ENCODE measurements at places on chromosomes 3 and 15.

DNA sequence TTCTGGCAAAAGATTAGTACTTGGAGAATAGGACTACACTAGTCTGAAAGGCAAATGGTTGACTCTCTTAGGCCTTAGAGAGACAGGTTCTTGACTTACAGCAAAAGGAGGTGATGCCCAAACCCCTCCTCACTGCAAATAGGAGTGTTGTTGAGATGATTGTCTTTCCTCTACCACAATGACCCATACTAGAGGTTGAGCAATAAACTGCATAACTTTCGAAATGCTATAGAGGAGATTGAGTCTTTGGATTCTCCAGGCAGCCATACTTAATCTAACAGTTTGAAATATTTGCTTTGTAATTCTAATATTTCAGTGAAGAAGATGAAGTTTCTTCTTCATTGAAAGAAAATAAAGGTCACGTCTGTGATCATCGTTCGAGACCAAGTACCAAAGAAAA is 498.5 kb upstream of the GBE1 start:
- DNase-seq, result no peak

DNA sequence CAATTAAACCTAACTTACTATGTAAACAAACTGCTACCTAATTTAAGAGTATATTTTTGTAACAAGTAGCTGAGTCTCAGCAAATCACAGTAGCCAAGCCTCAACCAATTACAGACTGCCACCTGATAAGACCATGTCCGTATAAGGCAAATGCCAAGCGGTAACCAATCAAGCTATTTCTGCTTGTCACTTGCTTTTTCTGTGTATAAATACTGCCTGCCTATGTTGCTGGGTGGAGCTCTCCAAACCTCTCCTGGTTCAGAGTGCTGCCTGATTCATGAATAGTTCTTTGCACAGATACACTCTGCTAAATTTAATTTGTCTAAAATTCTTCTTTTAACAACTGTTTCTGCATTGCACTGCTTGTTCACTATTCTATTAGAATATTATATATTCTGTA is 42.6 kb downstream of the ZNF148 start:
- DNase-seq, result no peak

DNA sequence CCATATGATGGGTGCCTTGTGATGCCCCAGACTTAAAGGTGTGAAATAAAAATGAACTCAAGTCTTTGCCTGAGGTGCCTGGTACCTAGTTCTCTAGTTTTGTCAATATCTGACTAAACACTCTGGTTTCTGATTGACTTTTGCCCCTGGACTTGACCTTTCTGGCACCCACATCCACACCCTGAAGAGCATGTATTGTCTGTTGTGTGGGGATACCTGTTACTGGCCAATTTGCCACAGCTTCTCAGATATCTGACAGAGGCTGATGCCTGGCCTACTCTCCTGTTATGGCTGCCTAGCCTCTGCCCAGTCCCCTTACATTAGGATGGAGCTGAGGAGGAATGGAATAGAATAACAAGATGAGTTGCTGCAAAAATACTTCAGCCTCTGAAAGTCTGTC is 3.6 kb downstream of the ZBTB38 start:
- DNase-seq, result no peak

- peak; percentile 29 for DNase-seq
Observed at GRCh38 chr3:9088441-9089353, 125.4 kb upstream of the RAD18 start.

DNA sequence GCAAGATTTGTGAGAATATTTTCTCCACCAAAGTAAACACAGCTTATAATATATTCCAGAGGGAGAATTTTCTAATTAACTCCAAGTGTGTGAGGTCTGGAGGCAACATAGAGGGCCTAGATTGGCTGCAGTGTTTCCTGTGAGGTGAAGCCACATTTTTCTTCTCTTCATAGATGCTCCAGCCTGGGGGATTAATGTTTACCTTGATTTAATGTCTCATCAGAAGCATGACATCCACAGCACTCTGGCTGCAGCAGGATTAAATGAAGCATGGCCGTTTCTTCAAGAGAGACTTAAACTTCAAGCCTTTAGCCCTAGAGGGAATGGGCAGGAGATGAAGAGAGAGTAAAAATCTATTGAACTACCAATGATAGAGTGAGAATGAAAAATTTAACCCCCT is 137.9 kb upstream of the ZBTB20 start:
- no peak for DNase-seq

DNA sequence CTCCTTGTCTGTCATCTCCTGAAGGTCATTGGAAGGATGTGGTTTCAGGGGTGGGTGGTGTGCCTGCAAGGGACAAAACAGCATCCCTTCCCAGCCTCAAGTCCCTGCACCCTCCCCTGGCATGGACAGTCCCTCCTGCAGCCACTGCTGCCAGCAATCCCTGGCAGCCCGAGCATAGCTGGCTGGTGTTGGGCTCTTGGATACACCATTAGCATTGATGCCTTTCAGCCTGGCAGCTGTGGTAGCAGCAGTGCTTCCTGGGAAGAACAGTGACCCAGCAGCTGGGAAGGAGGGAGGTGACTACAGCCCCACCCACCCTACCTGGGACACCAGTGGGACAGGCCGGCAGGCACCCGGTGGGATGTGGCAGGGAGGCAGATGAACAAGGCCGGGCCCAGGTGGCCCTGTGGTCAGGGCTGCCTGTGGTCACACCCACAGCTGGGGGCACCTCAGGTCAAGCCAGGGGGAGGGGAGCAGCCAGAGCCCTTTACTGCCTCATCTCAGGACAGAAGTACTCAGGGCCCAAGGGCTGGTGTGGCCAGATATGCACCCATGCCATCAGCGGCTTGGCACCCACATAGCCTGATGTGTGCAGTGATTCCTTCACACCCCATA is 32.9 kb upstream of the TMEM115 start:
- no peak for DNase-seq

DNA sequence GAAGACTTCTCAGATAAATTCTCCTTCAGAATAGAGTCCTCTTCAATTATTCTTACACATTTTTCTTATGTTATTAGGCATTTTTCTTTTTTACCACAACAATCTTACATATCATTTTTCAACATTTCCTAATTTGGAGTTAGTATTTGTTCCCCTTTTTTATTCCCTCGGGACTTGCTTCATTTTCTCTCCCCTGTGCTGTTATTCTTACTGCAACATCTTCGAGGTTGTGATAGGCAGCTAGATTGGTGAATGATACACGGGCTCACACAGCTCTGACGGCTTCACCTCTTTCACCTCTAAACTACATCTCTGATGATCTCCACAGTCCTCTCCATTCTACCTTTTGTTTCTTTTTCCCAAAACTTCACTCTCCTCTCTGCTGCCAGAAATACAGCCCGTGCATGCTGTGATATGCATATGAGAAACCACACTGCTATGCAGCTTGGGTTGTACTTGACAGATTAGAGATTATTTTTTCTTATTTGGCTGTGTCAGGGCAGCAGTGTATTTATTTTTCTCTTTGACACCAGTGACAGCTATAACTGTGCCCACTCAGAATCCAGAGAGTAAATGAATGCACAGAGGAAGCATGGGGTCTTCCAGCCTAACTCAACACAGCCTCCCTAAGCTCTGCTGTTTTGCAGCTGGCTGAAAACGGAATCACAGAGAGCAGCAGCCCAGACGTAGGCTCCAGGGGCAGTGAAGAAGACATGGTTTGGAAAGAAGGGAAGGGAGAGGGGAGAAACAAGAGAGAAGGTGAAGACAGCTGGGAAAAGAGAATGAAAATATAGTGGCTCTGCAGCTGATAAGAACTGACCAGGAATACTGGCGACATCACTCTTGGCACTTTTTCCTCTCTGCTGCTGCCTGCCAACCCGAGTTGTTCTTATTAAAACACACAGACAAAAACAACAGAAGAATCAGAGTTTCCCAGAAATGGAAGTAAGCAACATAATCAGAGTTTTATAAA is 61.8 kb downstream of the SLC9A9 start:
- DNase-seq, result peak; percentile 58

DNA sequence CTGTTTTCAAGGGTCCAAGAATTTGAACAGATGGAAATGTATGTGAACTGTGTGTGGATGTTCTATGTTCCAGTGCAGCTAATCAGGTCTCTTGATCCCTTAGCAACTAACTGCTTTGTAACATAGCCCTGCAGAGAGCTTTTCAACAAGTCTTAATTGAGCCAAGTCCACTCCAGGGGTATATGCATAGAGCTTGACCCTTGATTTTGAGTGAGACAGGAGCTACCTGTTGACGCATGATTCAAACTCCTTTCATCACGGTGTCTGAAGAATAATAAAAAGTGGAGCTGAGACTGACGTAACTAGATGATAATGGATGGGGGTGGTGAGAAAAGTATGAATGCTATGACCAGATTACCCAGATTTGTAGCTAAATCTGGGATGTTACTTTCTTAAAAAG is 93.3 kb upstream of the CCDC54 start:
- DNase-seq, result peak; percentile 60

GRCh38 chr3:149435996-149436885 is 38.3 kb upstream of the TM4SF4 start:
- DNase-seq, result no peak

GRCh38 chr3:77526573-77527113 is 486.7 kb downstream of the ROBO2 start:
- no peak for DNase-seq

DNA sequence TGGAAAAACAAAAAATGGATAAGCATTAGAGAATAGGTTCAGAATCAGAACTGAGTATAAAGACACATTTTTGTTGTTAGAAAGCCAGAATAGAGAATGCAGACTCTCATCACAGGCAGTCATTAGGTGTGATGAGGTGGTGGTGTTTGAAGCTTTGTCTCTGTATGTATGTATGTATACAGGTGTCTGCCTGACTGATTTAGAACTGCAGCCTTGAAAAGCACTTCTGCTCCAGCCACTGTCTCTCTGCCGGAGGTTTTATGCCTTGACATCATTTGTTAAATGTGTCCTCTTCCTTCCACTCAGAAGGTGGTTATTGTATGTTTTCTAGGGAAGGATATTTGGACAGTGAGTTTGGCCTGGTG is 80.7 kb upstream of the ZBED2 start:
- no peak for DNase-seq

DNA sequence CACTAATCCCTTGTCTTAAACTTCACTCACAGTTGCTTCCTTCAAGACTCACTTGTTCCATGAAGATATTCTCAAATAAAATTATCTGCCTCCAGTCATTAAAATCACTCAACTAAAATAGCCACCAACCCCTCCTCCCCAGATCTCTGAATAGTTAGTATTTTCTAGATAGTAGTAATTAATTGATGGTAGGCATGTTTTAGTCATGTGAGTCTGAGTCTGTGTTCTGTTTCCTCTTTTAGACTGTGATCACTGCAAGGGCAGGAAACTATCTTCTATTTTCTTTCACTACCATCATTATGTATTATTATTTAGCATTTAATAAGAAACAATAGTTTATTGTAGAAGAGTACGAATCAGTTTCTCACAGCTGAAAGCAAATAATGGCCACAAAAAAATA is 1080.5 kb downstream of the IGSF11 start:
- DNase-seq, result no peak

GRCh38 chr3:123536153-123536895 is 48.5 kb downstream of the HACD2 start:
- no peak for DNase-seq

DNA sequence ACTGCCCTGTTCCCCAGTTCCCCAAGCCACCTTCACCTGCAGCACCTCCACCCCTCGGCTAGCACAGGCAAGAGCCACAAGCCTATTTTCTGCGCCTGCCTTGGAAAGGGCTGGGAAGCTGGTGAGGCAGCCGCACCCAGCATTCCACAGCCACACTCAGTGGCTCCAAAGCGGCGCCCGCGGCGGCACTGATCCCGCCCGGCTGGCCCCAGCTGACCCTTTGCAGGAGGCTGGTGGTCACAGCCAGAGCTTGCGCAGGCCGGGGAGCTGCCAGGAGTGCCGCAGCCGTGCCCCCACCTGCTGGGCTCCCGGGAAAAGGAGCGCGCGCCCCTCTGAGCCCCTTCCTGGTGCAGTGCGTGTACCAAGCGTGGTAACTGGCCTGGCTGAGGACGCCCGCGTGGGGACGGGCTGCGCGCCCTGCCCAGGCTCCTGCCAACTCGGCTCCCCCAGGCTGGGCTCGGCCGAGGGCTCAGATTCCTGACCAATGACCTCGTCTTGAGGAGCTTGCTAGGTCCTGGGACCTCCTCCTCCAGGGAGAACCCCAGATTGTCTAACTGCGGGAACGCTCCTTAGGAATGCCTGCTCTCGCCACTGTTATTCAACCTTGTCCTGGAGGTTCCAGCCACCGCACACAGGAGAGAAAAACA is 13.3 kb downstream of the GRAMD2A start:
- no peak for DNase-seq

GRCh38 chr15:92429378-92430068 is 35.8 kb downstream of the ST8SIA2 start:
- DNase-seq, result peak; percentile 20

- peak; percentile 85 for DNase-seq
Observed at GRCh38 chr3:27666708-27667107, 55.4 kb downstream of the EOMES start.

- peak; percentile 30 for DNase-seq
Observed at GRCh38 chr3:72848703-72849081, 447 bp upstream of the SHQ1 start.

GRCh38 chr3:167762296-167762695 is 26.8 kb downstream of the SERPINI1 start:
- no peak for DNase-seq

- no peak for DNase-seq
Observed at GRCh38 chr3:27202959-27203358, 166.2 kb downstream of the NEK10 start.

DNA sequence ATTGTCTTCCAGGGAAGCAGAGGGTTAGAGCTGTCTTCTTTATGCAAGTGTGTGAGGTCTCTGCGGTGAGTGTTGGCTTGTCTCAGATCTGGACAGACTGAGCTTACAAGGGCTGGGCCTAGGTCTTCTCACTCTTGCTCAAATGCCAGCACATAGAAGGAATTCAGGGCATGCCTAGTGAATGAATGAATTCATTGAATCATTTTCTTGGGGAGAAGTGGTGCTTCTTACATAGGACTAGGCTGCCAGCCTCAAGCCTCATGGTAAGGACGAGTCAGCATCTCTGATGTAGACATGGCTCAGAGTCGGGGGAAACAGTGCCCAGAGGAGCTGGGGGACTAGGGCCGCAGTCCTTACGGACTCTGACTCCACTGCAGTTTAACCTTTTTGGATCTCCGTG is 17.2 kb downstream of the MKRN2 start:
- DNase-seq, result no peak

DNA sequence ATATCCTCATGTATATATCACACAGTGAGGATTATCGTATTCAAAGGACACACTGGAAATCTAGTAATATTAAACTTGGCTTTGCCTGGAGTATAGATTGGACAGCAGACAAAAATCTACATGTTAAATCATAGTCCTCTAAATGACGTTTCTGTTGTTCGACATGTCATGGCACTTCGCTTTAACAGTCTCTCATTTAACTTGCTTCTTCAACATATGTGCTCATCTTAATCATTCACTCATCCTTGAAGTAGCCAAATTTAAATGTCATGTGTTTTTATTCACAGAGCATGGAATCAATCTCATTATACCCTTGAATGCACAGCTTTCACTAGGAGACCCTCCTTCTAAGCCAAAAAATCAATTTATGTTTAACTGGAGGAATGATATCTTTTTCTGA is 417.0 kb upstream of the CNTN6 start:
- DNase-seq, result no peak

Data from fibroblast of pulmonary artery (primary cell).